Activated T-helper 17 cell treated with anti-CD3 and anti-CD28 coated beads, Interleukin-2, amount 50 U/mL, for 72 hours (primary cell): ENCODE measurements at places on chromosomes 3 and 15.

GRCh38 chr15:67887776-67888175, 47.9 kb upstream of the RNU6-1 start:
- H3K27ac ChIP-seq: no peak overlapping the region
- no peak for ATAC-seq
- H3K4me3 ChIP-seq: no peak overlapping the region

GRCh38 chr3:154275292-154275691, 49.0 kb downstream of the DHX36 start:
- H3K36me3 ChIP-seq: peaks cover 96% of the 10 kb centered on the region
- no peak overlapping the region for H3K27ac ChIP-seq
- H3K27me3 ChIP-seq: no peaks in the 10 kb centered on the region
- no peak for ATAC-seq
- H3K4me1 ChIP-seq: no peaks in the 10 kb centered on the region
- H3K4me3 ChIP-seq: no peak overlapping the region

GRCh38 chr3:42499478-42499871, 3.0 kb upstream of the VIPR1 start:
- H3K27me3 ChIP-seq: peaks cover 24% of the 10 kb centered on the region
- peak overlapping the region; percentile 37 for H3K27ac ChIP-seq
- no peak for ATAC-seq
- peaks cover 25% of the 10 kb centered on the region for H3K4me1 ChIP-seq
- peak overlapping the region; percentile 41 for H3K4me3 ChIP-seq
- no peaks in the 10 kb centered on the region for H3K36me3 ChIP-seq

DNA sequence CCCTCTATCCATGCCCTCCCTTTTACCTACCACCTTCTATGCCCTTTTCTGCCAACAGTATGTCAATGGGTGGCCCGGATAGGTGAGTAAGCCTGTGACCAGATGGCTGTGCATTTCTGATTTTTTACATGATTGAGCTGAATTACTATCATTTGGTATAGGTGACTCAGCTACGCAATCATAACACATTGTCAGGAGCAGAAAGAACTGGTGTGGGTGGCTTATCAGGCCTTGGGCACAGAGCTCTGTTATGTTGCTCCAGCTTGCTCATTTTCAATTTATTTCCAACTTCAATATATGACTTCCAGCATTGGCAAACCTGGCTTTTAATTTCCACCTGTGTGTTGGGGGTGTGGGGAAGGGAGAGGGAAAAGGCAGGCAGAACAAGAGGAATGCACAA, 86.6 kb upstream of the AGBL1 start:
- no peaks in the 10 kb centered on the region for H3K4me1 ChIP-seq
- no peak overlapping the region for H3K27ac ChIP-seq
- ATAC-seq: no peak
- no peaks in the 10 kb centered on the region for H3K27me3 ChIP-seq
- H3K4me3 ChIP-seq: no peak overlapping the region

GRCh38 chr3:26102376-26102775, 312.5 kb downstream of the OXSM start:
- H3K27ac ChIP-seq: no peak overlapping the region
- H3K27me3 ChIP-seq: no peaks in the 10 kb centered on the region
- H3K36me3 ChIP-seq: no peaks in the 10 kb centered on the region
- no peaks in the 10 kb centered on the region for H3K4me1 ChIP-seq
- no peak for ATAC-seq
